ENCODE measurements at places on chromosomes 13 and 19.

- DNase-seq: no peak
Observed at GRCh38 chr19:35596366-35596999, 10.5 kb downstream of the PMIS2 start.

- no peak for DNase-seq
Observed at GRCh38 chr13:19681517-19681916, 48.1 kb downstream of the MPHOSPH8 start.

DNA sequence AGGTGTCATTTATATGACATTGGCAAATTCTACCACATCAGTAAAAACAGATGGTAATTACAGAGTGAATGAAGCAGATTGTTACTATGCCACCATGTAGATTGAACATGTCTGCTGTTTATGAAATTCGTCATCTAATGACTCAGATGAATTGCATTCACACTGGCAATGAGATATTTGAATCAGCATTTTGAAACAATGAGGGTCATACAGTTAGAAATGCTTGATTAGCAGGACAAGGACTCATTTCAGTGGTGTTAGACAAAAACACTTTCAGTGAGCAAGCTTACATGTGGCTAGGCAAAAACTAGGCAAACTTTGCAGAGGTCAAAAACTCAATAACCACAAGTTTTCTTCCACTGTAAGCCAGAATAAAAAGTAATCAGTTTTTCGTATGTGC lies 1165.0 kb downstream of the SLITRK1 start:
- no peak for DNase-seq

DNA sequence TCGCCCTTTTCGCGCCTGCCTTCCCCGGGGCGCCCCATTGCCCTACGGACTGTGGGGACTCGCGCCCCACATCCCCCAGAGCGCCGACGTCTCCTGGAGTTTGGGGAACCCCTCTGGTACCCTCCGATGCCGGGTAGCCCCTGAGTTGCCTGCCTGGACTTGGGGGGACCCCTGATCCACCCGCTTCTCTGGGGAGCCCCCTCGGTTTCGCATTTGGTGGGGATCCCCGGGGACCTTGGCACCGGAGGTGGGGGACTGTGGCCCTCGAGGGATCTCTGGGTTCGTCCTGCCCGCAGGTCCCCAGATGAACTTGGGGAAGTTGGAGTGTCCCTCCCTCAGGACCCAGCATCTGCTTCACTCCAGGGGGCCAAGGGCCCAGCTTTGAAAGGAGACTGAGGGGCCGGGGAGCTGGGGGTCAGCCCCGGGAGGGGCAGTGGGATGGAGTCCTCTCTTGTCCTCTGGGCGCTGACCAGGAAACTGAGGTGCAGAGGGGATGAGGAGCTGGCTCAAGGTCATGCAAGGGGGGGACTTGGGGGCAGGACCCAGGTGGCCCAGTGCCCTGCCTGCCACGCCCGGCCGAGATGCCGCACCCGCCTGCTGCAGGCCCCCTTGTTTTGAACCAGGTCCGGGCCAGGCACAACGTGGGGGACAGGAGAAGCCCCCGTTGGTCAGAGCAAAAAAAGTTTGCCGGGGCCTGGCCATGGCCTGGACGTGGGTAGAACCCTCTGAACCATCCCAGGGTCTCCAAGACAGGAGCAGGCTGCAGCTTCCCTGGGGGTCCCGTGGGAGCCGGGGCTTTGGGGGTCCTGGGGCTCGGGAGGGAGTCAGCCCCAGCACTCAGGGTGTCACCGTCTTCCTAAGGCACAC lies 1.0 kb downstream of the EFNA2 start:
- DNase-seq: no peak

DNA sequence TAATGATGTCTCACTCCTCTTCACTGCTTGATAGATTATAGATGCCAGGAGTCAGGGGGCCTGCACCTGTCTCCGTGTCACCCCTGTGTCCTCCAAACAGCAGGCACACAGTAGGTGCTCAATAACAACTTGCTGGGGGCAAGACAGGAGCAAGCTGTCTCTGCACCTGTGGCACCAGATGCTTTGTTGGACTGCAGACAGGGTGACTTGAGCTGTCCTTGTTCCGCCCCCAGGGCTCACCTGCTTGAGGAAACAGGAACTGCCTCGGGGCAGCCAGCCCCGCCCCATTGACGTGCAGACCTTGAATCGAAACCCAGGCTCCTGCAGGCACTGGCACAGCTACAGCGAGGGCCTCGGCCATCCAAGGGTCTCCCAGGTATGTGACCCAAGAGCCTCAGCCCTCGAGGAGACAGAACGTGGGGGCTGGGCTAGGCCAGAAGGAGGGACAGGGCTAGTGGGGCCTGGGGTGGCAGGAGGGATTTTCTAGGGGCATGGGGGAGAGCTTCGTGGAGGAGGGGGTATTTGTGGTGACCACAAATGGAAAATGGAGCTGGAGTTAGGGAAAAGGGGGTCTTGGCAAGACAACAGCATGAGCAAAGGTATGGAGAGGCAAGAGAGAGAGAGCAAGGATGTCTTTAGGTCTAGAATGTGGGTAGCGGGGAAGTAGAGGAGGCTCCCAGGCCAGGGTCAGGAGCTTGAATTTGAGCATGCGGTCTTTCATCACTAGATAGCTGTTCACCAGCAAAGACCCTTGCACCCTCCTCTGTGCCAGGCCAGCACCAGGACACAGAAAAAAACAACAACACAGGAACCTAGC lies at the start of gene HSH2D:
HSH2D (plus strand) TSS at position 287 of the 817 bp plus-strand sequence. CDS start 5,066 bp downstream, outside the sequence.
- DNase-seq: peak; percentile 54

- DNase-seq: no peak
Observed at GRCh38 chr19:28027116-28027515, 1185.8 kb downstream of the UQCRFS1 start.

- no peak for DNase-seq
Observed at GRCh38 chr13:106220211-106220610, 315.3 kb downstream of the EFNB2 start.

DNA sequence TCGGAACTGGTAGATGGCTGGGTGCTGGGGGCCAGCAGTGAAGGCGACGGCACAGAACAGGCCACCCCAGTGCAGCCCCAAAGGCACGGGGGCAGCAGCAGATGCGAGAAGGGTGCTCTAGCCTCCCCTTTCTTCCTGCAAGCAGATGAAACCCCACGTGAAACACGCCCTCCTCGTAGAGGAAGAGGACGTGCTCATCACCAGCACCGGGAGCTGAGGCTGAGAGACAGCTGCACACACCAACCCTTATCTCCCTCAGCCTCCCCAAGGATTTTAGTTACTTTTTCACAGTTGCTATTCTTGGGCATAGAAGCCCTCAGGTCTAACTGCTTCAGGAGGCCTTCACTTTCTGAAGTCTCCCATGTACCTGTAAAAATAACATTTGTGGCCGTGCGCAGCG lies 11.9 kb downstream of the ZNF787 start:
- DNase-seq: no peak

DNA sequence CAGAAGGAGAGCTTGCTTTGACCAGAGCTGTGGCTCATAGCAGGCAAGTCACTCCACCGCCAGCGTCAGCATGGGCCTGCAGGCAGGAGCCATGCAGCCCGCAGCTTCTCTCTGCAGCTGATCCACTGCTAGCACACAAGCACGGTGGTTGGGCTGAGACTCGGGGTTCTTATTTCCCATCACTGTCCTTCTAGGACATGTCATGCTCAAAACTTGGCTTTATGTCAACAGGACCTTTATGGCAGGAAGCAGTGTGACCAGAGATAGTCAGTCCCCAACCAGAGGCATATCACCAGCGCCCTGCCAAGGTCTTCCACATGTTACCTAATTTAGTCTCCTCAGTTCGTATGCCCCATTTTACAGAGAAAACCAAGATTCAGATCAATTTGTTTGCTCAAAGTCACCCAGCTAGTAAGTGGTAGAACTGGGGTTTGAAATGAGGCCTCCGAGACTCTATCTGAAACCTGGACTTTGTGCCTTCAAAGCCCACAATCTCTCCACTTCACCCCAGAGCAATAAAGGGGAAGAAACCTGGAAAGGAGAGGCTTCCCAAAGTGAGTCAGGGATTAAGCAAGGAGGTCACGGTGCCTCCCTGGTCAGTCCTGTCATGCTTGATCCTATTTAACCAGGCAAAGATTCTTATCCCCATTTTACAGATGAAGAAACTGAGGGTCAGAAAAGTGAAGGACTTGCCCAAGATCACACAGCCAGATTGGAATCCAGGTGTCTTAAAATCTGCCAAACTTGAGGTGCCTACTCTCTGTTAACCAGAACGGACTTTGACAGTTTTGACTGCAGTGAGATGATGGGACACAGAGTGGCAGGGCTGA lies 5.1 kb downstream of the TMEM272 start:
- no peak for DNase-seq

GRCh38 chr13:27354379-27354778 lies 70.0 kb upstream of the GTF3A start:
- no peak for DNase-seq

- DNase-seq: no peak
Observed at GRCh38 chr19:6772866-6773322, 386 bp downstream of the VAV1 start.
